ENCODE measurements at places on chromosomes 6 and 20. TPM values are rescaled to one million over a fixed set of nuclear protein-coding genes. Genes with fewer than 3 reads are reported as not detected.

GRCh38 chr20:33554914-33555420 lies 65.1 kb downstream of the CBFA2T2 start:
- peak; percentile 99 for DNase-seq

DNA sequence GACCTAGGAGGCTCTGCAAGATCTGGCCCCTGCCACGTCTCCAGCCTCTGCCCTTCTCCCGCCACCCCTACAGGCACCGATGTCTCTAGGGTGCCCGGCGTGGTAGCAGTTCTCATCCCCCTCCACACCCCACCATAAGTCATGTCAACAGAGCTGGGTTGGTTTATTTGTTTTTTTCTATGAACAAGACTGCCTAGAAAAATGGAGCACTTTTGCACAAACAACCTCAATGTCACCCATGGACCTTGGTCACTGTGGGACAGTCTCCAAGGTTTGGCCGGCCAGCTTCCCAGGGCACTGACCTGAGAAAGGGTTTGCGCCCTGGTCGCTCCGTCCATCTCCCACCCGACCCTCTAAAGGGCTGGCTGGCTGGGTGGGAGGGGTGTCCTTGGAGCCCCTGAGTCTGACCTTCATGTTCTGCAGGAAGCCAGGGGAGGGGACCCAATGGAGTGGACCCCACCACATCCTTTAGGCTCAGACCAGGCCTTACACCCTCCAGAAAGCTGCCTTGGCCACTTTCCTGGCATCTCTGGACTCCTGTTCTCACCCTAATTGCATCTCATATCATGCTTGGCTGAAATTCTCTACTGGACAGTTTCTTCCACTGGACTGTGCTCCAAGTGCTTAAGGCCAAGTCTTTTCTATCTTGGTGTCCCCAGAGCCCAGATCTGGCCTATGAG lies 104.8 kb upstream of the PTPN1 start:
- DNase-seq, result no peak

DNA sequence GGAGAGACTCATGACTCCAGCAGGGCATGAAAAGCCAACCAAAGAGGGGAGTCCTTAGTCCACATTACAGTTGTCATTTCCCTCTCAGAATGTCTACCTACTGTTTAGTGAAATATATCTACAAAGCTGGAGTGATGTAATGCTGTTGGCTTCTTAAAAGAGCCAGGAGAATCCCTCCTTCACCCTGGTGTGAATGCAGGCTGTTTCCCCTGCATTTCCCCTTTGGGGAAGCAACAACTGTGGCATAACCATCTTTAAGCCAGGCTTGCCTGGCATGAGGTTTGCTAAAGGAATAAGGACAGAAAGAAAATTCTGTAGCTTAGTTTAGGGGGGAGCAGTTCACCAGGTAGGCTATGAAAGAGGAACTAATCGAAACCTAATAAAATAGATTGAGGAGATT lies 129.5 kb downstream of the CRYBG1 start:
- DNase-seq, result no peak

DNA sequence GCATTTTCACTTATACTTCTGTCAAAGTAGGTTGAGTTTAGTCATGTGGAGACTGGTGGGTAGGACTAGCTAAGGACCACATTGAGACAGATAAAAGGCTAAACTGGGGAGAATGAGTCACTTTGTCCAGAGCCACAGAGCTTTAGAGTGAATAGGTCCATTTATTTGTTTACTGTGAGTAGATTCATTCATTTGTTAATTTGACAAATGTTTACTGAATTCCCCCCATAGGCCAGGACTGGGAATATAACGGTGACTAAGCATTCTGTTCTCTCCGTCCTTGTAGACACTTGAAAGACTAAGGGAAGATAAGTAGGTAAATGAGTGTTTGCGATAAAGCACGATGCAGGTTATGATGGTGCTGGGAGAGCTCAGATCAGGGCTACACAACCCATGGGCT lies 699.7 kb upstream of the ID4 start:
- DNase-seq, result no peak

The SNX21 gene
- total RNA-seq, result 11.1 TPM

The GRM1 gene
- not detected for total RNA-seq

- DNase-seq, result peak; percentile 75
Measured at GRCh38 chr6:5012519-5012918, 8.7 kb upstream of the RPP40 start.

- DNase-seq, result no peak
Measured at GRCh38 chr6:15276036-15276985, 30.4 kb downstream of the JARID2 start.

DNA sequence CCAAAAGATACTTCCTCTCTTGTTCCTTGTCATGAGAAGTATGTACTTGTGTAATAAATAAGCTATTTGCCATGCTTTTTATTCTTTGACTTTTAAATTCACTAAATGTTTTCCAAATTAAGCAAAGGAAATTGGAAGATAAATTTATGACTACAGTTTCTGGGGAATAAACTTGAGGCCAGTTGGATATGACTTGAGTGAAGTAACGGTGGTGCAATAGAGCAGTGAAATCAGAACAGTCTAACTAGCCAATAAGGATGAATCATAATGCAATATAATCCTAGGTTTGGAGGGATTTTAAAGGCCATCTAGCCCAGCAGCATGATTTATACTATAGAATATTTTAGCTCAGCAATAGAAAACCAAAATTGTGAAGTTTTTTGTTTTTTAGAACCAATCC lies 183.8 kb upstream of the TCF21 start:
- peak; percentile 91 for DNase-seq

DNA sequence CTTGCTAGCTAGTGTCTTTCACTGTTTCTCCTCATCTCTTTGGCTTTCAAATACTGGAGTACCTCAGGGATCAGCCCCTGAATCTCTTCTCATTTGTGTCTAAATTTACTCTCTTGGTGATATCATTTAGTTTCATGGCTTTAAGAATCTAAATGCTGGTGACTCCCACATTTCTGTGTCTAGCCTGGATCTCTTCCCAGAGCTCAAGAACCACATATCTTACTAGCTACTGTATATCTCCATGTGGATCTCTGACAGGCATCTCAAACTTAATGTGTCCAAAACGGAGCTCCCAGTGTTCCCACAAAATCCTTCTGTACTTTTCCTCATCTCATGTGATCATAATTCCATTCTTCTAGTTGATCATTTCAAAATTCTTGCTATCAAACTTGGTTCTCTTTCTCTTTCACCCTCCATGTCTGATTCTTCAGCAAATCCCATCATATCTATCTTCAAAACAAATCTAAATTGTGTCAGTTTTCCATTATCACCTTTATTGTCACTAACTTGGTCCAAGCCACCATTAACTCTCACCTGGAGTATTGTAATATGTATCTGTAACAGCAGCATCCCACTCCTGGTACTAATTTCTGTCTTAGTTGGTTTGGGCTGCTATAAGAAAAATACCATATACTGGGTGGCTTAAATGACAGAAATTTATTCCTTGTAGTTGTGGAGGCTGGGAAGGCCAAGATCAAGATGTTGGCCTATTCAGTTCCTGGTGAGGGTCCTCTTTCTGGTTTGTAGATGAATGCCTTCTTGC lies 45.9 kb downstream of the CCDC170 start:
- DNase-seq, result no peak

DNA sequence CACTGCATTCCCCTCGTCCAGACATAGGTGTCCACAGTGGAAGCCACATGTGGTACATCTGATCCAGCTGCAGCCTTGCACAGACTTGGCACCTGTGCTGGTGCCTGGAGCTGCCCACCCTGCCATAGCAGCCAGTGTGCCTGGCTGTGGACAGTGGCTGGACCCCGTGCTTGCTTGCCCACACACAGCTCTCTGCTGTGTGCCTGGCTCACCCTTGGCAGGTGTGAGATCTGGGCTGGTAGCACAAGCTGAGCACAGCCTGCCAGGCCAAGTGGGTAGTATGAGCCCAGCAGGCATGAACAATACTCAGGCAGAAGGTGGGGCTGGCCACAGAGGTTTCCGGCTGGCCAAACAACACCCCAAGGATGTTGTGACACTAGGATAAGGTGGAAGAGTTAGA lies 614.4 kb downstream of the BCKDHB start:
- no peak for DNase-seq

- no peak for DNase-seq
Measured at GRCh38 chr6:88588938-88589337, 374.5 kb downstream of the RNGTT start.

- no peak for DNase-seq
Measured at GRCh38 chr20:43942201-43942590, 27.5 kb downstream of the TOX2 start.

The RRAGD gene
- total RNA-seq, result not detected

The SLC35F1 gene
- not detected for total RNA-seq

GRCh38 chr6:30885481-30885998 lies 1.2 kb downstream of the DDR1 start:
- peak; percentile 18 for DNase-seq

GRCh38 chr6:408599-409102 lies 17.1 kb downstream of the IRF4 start:
- peak; percentile 38 for DNase-seq

GRCh38 chr20:63098195-63098810 lies 91.5 kb upstream of the BHLHE23 start:
- DNase-seq, result no peak

The TENT5A gene
- total RNA-seq, result 10.8 TPM

The EPPIN gene
- total RNA-seq, result not detected

The KCNG1 gene
- total RNA-seq, result 23.7 TPM

DNA sequence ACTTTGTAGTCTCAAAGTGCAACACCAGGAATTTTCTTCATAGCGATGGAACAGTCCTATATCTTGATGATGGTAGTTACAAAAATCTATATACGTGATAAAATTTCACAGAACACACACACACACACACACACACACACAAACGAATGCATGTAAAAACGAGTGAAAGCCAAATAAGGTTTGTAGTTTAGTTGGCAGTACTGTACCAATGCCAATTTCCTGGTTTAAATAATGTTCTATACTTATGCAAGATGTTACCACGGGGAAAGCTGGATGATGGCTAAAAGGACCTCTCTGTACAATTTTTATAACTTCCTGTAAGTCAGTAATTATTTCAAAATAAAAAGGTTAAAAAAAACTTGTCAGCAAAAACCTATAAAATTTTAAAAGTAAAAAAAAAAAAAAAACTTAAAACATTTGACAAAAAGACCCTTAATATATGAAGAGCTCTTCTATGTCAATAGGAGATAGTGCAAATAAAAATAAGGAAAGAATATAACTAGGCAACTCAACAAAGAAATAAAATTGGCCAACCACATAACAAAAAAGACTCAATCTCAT lies 37.6 kb downstream of the PDSS2 start:
- no peak for DNase-seq

GRCh38 chr6:111154981-111155380 lies 67.7 kb downstream of the SLC16A10 start:
- DNase-seq, result no peak

DNA sequence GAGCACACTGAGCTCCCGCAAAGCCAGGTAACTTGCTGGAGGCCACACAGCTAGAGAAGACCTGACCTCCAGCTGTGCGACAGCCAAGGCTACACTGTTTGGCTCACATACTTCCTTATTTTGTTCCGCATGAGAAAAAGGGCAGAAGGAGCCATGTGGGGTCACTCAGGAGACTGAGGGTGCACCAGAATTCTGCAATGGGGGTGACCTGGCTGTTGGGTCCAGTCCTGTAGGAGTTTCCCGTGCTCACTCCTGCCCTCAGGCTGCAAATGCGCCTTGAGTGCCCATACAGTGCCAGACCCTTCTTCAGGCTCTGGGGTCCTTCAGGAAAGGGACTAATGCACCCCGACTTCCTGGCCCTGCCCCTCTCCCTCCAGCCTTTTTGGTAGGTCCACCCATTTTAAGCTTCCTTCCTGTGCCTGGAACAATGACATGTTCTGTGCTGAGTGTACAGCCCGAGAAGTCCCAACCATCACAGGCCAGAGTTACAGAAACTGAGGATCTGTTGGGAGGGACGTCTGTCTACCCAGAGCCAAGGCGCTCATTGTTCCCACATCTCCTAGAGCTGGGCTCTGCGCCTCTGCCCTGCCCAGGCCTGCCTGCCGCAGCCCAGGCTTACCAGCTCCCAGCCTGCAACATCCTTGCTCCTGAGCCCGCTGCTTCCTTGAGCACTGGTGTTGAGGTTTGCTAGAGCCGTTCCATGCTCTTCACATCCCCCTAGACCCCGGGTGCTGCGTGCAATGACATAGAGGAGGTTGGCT lies 33.5 kb upstream of the CD93 start:
- DNase-seq, result no peak

- DNase-seq, result no peak
Measured at GRCh38 chr6:119034827-119035458, 43.5 kb downstream of the FAM184A start.

The C20orf144 gene
- under 0.01 TPM for total RNA-seq

GRCh38 chr6:129638055-129638684 lies 71.8 kb downstream of the ARHGAP18 start:
- DNase-seq, result peak; percentile 90
